ENCODE measurements at places on chromosomes 1 and 21. TPM values are rescaled to one million over a fixed set of nuclear protein-coding genes. Genes with fewer than 3 reads are reported as not detected.
A peak's percentile ranks its signal among the peaks of the same experiment; 100 is the strongest.

DNA sequence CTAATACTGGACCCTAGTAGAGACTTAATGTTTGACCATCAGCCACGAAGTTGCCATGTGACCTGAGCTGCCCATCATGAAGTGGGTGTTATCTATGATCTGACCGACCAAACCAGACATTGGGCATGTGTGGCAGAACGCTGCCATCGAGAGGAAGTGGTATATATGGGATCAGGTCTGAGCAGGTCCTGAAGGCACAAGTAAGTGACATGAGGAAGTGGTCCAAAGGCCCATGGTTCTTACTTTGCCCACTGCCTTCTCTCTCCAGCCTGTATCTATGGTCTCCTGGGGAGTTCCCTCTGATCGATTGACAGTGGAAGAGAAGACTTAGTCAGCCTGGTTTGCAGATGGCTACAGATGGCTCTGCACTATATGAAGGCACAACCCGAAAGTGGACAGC lies 7.9 kb downstream of the SPSB1 start:
- DNase-seq = no peak

DNA sequence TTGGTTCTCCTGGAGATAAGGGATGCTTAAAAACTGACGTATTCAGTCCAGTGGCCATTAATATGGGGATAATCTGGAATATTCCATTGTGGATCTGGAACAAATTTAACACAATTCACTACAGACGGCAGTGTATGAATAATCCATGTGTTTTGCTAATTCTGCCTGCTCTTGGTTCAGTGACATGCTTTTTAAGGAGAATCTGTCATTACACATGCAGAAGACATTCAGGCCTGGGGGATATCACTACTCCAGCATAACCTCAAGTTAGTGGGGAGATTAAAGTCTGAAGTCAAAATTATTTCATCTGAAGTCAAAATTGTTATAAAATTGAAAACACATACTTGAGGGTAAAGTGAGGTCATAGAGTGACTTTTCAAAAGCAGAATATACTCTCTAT lies 789.3 kb downstream of the USP25 start:
- no peak for DNase-seq

DNA sequence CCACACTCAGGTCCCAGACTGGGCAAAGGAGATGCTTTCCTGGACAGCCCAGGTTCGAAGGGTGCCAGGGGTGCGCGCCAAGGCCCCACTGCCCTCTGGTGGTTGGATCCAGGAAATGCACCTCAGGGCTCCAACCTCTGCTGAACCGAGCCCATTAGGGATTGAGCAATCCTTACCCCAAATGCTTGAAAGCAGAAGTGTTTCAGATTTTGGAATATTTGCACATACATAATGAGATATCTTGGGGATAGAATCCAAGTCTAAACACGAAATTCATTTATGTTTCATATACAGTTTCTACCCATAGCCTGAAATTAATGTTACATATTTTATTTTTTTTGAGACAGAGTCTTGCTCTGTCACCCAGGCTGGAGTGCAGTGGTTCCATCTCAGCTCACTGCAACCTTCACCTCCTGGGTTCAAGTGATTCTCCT lies 57.4 kb downstream of the SLC9A1 start:
- DNase-seq = peak; percentile 85

- DNase-seq = no peak
Measured at GRCh38 chr1:5798151-5798730, 194.0 kb downstream of the NPHP4 start.

GRCh38 chr1:222331765-222332164 lies 216.1 kb downstream of the HHIPL2 start:
- no peak for DNase-seq

- peak; percentile 20 for DNase-seq
Measured at GRCh38 chr1:47351305-47351704, 17.7 kb downstream of the CMPK1 start.

DNA sequence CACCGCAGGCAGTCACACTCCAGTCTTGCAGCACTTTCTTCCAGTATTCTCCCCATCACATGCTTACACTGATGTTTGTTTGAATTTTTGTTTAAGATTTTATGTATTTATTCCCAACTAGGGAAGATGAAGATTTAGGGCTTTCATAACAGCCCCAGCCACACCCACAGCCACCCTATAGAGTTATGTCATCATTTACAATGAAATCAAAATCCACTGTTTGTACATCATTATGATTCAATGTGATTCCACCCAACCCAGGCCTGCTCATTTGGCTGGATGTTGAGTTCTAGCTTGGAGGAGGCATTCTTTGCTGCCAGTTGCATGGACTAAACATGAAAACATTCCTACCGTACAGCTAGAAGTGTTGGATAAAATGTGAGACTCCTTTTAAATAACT lies 35.8 kb downstream of the RIPK4 start:
- DNase-seq = no peak

DNA sequence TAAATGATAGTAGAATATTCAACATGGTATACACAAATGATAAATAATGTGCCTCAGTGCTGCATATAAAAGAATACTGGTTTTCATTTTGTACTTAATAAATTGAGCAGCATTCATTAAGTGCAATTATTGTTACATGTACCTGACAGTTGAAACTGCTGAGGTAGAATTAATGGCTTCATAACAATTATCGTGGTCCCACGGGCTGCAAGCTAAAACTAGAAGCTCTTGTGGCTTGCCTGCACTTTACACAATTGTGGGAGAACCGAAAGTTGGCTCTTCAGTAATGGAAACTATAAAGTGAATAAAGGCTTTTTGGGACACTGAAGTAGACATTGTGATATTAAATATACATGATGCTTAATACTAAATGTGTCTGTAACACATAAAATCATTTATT lies 23.2 kb downstream of the INSL5 start:
- no peak for DNase-seq

DNA sequence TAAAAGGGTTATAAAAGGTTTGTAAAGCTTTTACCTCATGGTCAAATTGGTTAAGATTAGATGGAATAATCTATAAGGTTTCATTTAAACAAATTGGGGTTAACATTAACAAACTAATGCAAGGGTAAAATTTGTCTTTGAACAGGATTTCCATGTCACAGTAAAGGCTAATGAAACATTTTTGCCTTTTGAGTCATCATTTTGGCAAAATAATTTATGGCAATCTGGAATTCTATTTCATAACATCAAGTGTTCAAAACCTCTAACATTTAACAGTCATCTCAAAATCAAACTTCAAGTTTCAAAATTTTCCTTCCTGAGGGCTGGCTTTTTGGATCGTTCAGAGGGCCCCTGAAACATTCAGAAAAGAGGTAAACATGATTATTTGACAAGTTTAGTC lies 6.6 kb upstream of the CD46 start:
- DNase-seq = no peak

DNA sequence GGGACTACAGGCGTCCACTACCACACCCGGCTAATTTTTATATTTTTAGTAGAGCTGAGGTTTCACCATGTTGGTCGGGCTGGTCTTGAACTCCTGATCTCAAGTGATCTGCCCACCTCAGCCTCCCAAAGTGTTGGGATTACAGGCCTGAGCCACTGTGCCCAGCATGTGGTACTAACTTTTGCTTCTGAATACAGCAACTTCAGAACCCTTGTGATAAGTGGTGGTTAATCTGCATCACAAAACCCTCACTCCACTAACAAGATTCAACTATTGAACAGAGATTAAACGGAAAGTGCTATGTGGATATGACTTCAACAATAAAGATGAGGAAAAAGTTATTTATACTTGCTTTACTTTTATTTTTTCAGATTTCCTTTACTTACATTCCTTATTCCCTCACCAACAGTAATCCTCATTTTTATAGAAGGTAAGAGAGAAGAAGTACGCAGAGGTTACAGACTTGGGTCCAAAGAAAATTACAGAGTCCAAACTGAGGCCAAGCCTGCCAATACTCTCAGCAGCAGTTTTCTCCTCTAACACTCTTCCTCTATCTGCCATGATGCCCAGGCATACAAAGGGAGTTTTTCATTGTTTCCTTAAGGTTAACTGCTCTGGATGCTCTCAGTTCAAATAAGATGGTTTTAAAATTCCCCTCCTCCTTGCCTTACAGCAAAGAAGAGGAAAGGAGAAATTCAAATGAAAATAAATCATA lies 44.3 kb downstream of the SLC16A1 start:
- DNase-seq = no peak

DNA sequence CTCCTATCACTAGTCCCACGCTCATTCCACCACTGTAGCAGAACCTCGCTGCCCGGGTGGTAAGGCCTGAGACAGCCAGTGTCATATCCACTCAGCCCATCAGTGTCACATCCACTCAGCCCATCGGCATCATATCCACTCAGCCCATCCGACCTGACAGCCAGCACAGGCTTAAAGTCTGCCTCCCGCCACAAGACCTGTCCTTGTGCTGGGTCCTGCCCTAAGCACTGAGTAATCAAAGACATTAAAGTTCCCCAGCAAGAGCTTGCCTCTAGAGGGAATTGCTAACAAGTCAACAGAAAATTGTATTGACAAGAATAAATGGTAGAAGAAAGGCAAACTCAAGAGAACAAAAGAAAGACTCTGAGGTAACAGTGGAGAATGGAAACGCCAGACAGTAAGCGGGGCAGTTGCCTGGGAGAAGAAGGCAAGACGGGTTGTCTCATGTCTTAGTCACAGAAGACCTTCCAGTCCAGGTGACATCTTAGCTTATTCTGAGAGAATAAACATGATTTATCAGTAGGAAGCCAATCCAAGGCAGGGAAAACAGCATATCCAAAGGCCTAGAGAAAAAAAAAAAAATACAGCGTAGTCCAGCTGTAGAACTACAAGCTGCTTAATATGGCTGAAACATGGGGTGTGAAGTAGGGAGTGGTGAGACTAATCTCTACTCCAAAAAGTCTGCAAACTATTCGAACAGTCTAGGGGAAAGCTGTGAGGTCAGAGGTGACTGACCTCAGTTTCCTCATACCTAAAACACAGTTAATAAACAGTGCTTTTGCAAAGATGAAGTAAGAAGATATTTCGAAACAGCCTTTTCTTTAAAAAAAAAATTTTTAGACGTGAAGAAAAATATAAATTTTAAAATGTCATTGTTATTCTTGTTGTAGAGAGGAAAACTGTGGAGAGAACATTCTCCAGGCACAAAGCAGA lies 1.1 kb downstream of the ITLN1 start:
- no peak for DNase-seq

DNA sequence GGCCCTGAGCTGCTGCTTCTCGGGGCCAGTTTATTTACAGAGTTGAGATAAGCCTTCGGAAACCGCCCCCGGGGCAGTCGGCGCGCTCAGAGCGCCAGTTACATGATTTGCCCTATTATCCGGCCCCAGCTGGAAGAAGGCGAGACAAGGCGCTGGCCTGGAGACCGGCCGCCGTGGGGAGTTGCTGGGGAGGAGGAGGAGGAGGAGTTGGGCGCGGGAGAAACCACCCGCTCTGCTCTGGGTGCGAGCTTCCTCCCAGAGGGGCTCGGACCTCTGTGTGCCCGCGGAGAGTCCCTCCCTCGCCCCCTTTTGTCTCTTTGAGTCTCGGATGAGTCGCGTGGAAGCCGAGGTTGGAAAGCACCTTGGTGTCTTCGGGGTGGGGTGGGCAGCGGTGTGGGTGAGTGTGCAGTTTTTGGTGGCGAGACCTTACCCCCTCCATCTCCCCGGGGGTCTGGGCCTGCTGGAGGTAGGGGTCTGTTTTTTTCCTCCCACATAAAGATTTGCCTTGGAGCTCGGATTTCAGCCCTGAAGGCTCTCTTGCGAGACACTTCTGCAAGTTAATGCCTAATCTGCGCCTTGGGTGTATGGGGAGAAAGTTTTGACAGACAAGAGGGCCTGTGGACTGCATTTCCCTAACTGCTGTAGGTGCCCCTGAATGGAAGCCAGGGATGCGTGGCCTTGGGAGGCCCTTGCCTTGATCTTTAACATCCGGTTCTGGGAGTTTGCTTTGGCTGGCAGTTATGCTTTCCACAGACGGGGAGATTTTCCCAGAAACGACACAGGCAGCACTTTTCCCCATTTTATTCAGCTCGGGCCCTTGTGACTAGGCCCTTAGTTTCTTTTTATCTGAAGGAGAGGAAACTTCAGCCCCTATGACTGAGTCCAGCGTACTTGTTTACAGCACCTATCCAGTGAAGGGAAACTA lies 80.0 kb downstream of the NDUFS5 start:
- DNase-seq = peak; percentile 52

The FCRL2 gene
- total RNA-seq = not detected

DNA sequence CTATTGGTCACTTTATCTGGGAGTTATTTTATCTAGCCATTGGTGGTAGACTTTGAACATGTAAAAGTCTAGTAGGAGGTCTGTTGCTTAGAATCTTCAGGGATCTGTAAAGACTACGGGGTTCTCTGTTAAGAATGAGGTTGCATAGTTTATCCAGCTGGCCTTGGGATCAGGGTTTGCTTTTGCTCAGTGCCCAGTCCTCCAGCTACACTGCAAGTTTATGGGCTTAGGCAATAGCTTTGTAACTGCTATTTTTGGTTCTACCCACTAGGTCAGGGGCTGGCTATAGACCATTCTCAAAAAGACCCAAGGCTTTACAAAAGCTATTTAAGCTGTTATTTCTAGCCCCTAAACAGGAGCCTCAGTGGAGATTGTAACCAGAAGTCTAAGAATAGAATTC lies 9.8 kb downstream of the SH3GLB1 start:
- no peak for DNase-seq

The HOOK1 gene
- 13.3 TPM for total RNA-seq

The MX2 gene
- total RNA-seq = 26.9 TPM

GRCh38 chr1:47598357-47598756 lies 160.5 kb downstream of the FOXD2 start:
- no peak for DNase-seq

DNA sequence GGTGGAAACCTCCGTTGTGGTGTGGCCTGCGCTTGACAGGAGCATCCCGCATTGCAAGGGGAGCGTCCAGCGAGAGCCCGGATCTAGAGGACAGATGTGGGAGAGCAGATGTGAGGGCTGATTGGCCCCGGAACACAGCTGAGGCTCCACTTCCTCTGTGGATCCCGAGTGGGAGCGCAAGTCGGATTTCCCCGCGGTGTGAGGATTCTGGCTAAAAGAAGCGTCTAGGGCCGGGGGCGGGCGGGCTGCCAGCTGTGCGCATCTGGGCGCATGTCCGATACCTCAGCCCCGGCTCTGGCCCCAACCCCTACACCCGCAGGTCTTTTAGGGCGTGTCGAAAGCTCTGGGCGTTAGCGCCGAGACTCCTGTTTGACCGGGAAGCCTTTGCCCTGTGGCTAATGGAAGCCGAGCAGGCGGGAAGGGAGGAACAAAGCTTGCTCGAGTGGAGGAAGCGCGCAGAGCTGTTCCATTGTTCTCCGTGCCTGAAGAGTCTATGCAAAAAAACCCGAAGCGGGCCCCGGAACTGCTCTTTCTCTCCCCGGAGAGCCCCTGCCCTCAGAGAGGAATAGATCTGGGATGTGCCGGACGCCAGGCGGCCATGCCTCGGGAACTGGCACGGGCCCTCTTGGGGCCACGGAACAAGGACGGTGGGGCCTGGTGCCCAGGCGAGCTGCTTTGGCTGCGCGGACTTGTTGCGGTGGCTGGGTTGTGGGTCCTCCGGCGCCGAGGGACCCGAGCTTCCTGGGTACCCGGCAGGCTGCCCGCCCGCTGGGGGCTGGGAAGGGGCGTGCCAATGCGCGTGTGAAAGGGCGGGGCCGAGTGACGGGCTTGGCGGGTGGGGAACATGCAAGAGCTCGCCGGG lies 111.1 kb downstream of the NAV1 start:
- DNase-seq = peak; percentile 17

- no peak for DNase-seq
Measured at GRCh38 chr1:85366391-85367170, 90.1 kb upstream of the BCL10 start.

- peak; percentile 87 for DNase-seq
Measured at GRCh38 chr21:42337830-42338728, 12.7 kb downstream of the TFF2 start.

- peak; percentile 9 for DNase-seq
Measured at GRCh38 chr1:168671782-168672181, 57.2 kb downstream of the DPT start.
